Stimulated activated naive B cell treated with anti-CD40 and anti-IgM and Interleukin-4, amounts not matched to agents 10 μg/mL and 1 μg/mL and 100 μg/mL, for 72 hours (primary cell): ENCODE measurements at places on chromosomes 2 and 18.

GRCh38 chr2:220931491-220931890 is 640.6 kb downstream of the EPHA4 start:
- no peak for DNase-seq
- H3K4me1 ChIP-seq = no peaks in the 10 kb centered on the region
- H3K36me3 ChIP-seq = peaks cover 4% of the 10 kb centered on the region
- no peaks in the 10 kb centered on the region for H3K27me3 ChIP-seq
- no peak overlapping the region for H3K4me3 ChIP-seq

GRCh38 chr2:99166218-99166617 is 11.5 kb downstream of the LIPT1 start:
- H3K27ac ChIP-seq = no peak overlapping the region
- H3K36me3 ChIP-seq = peaks cover 42% of the 10 kb centered on the region
- no peak for DNase-seq
- no peak overlapping the region for H3K4me3 ChIP-seq
- no peaks in the 10 kb centered on the region for H3K4me1 ChIP-seq

- H3K27me3 ChIP-seq = no peaks in the 10 kb centered on the region
- no peak for DNase-seq
- no peaks in the 10 kb centered on the region for H3K36me3 ChIP-seq
- H3K4me3 ChIP-seq = no peak overlapping the region
- no peak overlapping the region for H3K27ac ChIP-seq
- H3K4me1 ChIP-seq = no peaks in the 10 kb centered on the region
Observed at GRCh38 chr2:40516604-40517003, 64.7 kb upstream of the SLC8A1 start.

DNA sequence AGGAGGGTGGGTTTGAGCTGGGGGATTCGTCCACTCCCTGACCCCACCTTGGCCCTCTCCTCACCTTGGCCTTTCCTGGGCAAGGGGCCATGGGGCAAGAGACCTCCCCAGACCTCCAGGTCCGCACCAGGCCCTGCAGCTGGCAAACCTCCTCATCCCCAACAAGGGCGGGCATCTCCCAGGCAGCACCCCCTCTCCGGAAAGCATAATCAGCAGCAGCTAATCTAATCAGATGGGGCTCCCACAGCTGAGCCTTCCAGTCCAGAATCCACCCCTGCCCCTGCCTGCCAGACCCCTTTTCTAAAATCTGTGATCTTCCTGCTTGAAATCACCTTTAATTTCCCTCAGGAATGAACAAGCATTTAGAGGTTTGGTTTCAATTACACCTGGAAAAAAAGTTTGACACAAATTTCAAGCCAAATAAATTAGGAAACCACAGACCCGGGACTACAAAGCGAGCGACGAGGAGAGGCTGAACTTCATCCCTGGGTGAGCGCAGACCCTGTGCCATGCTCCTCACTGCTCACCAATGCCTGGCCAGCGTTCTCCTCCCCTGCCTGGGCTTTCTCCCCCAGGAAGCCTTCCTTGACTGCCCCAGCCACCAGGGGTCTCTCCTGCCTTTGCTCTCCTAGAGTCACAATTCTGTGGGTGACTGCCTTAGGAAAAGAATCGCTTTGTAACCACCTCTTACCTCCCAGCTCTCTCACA is 143.0 kb upstream of the MYCN start:
- peaks cover 1% of the 10 kb centered on the region for H3K36me3 ChIP-seq
- no peaks in the 10 kb centered on the region for H3K4me1 ChIP-seq
- no peak overlapping the region for H3K27ac ChIP-seq
- H3K4me3 ChIP-seq = no peak overlapping the region
- DNase-seq = no peak
